ENCODE measurements at places on chromosomes 16 and 17. TPM values are rescaled to one million over a fixed set of nuclear protein-coding genes. Genes with fewer than 3 reads are reported as not detected.

Gene SLC43A2
- total RNA-seq: 10.3 TPM

Gene TEKT5
- total RNA-seq: 0.60 TPM

Gene CTRB1
- 5.7 TPM for total RNA-seq

Gene CCL1
- total RNA-seq: not detected

DNA sequence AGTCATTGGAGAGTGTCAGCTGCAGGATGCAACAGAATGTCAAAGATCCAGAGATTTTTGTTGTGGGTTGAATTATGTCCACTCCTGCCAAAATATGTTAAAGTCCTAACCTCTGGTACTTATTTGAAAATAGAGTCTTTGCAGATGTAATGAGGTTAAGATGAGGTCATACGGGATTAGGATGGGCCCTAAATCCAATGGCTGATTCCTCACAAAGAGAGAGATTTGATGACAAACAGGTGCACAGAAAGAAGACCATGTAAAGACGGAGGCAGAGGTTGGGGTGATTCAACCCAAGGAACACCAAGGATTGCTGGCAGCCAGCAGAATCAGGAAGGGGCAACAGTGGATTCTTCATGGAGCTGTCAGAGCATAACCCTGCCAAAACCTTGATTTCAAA is 34.5 kb upstream of the USP22 start:
- DNase-seq: no peak

DNA sequence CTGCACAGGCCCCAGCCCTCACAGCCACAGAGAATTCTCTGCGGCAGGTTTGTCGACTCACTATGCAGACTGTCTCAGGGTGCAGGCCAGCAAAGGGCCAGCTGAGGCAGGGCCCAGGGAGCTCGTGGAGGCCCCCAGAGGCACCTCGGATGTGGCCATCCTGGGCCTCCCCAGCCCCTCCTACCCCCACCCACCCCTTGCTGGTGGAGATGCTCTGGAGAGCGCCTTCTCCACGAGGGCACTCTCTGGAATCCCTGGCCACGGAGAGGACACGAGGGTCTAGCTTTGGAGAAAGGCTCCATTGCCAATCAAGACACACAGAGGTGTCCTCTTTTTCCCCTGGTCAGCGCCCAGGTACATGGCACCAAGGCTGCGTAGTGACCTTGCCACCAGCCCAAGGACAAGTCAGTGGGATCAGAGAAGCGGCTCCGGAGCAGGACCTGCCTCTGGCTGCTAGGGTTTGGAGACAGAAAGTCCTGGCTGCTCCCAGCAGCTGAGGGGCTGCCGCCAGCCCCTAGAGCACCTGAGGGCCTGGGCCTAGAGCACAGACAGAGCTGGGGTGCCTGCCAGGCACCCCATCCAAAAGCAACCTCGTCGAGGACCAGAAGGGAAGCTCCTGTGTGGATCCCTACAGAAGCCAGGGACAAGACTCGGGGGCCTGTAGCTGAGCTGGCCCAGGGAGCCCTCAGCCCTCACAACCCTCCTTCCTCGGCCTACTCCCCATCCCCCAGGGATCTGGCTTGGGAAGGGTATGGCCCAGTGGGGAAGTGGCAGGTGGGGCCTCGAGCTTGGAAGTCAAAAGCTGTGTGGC is 18.7 kb downstream of the ARL2BP start:
- DNase-seq: no peak

Gene TNK1
- total RNA-seq: 10.7 TPM

DNA sequence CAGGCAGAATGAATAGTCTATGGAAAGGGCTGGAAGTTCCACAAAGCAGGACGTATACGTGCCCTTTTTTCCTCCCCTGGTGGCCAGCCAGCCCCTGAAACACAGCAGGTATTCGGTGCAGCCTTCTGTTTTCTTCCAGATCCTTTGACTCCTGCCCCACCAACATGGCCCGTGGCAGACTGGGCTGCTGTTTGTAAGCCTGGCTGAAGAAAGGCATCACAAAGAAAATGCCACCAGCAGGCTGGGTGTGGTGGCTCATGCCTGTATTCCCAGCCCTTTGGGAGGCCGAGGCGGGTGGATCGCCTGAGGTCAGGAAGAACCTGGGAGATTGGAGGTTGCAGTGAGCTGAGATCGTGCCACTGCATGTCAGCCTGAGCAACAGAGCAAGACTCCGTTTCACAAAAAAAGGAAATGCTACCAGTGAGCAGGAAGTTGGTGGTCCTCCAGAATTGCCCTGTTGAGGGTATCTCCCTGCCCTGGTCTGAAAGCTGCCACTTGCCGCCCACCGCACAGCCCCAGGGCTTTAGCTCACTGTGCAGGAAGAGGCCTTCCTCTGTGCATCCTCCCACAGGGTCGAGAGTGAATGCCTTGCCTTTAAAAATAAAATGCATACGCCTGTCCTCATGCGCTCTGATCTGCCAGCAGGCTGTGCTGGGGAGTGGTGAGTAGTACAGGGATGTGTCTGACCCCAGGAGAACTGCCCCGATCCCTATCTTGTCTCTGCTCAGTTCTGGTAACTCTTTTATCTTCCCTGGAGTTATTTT is 587.7 kb downstream of the MAF start:
- no peak for DNase-seq

DNA sequence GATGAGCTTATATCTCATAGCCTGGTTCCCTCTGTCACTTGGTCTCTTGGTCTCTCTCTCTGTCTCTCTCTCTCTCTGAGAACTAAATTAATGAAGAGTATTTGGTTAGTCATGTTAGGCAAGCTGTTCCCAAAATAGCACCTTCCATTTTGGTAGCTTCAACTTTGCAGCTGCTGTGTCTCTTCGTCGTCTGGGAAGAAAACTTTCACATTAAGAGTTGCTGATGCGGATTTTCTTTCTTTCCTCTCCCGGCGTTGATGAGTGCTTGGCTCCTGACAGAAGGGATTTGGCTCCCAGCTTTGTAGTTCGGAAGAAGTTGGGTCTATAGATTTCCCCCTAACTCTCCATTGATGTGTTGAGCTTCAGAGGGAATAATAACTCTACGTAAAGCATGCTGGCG is at the start of gene RBFOX1:
Gene RBFOX1, plus strand, starts transcription at position 235 of the 400 bp plus-strand sequence.
- no peak for DNase-seq

GRCh38 chr16:68737046-68737729 is at the start of gene CDH1:
CDH1 (plus strand) TSS chr16:68737292; CDS start chr16:68737416, 124 bp downstream.
- DNase-seq: peak; percentile 99

All from WTC11 (cell line).